ENCODE measurements at places on chromosomes 13 and 19.

- no peak for DNase-seq
Measured at GRCh38 chr13:31105020-31105795, 56.5 kb downstream of the HSPH1 start.

DNA sequence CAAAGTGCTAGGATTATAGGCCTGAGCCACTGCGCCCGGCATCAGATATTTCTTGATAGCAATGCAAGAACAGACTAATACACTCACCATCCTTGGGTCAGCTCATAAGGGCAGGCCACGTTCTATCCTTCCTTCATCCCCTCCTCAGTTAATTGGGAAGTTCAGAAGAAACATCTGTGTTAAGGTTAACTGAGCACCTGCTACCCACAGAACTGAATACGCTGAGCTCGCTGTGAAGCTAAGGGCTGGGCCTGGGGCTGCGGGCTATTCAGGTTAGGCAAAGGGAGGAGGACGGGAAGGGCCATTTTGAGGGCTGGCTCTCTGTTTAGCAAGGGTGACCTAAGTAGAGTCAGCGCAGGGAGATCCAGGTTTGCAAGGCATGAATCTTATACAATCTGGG lies 43.0 kb upstream of the UQCRFS1 start:
- DNase-seq: no peak

GRCh38 chr13:98372876-98373275 lies 195.8 kb upstream of the RNF113B start:
- no peak for DNase-seq

- no peak for DNase-seq
Measured at GRCh38 chr13:80955501-80955900, 614.6 kb upstream of the SPRY2 start.

- DNase-seq: no peak
Measured at GRCh38 chr13:80035096-80035495, 305.8 kb downstream of the SPRY2 start.

- no peak for DNase-seq
Measured at GRCh38 chr19:11321191-11322126, 18.0 kb downstream of the RAB3D start.

GRCh38 chr13:47168618-47169017 lies 271.8 kb upstream of the HTR2A start:
- no peak for DNase-seq

- no peak for DNase-seq
Measured at GRCh38 chr13:77431449-77431848, 104.1 kb upstream of the SCEL start.

- no peak for DNase-seq
Measured at GRCh38 chr13:48199404-48199946, 33.5 kb upstream of the ITM2B start.

- no peak for DNase-seq
Measured at GRCh38 chr19:52335768-52336116, 301 bp upstream of the ZNF610 start.

GRCh38 chr19:42985588-42985987 lies 40.7 kb downstream of the PSG11 start:
- no peak for DNase-seq

DNA sequence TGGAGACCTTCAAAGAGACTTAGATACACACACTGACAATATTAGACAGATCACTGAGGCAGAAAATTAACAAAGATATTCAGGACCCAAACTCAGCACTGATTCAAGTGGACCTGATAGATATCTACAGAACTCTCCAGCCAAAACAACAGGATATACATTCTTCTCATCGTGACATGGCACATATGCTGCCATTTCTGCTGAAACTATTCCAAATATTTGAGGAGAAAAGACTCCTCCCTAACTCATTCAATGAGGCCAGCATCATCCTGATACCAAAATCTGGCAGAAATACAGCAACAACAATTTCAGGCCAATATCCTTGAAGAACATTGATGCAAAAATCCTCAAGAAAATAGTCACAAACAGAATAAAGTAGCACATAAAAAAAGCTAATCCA lies 53.3 kb downstream of the TRPC4 start:
- DNase-seq: no peak

- no peak for DNase-seq
Measured at GRCh38 chr13:101527130-101527529, 74.7 kb downstream of the ITGBL1 start.

DNA sequence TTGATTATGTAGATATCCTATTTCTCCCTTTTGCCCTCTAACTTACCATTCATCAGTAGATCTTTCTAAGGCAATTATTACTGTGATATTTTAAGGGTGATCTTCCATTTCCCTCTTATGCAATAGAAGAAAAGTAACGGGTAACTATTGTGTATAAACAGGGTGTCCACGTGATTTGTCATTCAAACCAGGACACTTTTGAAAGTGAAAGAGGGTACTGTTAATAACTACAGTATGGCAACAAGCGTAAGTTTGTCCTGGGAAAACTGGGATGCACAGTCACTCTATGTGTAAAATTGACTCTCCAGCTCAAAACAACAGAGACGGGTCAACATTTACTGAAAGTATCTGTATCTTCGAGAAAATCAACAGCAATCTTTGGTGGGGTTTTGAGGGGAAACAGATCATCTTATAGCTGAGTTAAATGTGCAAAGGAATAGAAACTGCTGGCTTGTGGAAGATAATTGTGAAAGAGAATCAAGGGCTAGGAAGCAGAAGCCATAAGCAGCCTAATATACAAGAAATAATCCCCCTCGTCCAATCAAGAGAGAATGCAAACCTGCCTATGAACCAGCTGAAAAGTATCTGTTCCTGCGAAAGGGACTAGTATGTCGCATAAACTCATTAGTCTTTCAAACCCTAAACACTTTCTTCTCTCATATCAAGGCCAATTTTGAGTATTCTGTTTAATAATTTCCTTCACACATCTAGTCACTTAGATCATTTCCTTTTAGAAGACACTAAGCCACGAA lies 126.7 kb downstream of the FOXO1 start:
- DNase-seq: no peak

GRCh38 chr13:33164331-33164730 lies 121.2 kb downstream of the STARD13 start:
- no peak for DNase-seq

DNA sequence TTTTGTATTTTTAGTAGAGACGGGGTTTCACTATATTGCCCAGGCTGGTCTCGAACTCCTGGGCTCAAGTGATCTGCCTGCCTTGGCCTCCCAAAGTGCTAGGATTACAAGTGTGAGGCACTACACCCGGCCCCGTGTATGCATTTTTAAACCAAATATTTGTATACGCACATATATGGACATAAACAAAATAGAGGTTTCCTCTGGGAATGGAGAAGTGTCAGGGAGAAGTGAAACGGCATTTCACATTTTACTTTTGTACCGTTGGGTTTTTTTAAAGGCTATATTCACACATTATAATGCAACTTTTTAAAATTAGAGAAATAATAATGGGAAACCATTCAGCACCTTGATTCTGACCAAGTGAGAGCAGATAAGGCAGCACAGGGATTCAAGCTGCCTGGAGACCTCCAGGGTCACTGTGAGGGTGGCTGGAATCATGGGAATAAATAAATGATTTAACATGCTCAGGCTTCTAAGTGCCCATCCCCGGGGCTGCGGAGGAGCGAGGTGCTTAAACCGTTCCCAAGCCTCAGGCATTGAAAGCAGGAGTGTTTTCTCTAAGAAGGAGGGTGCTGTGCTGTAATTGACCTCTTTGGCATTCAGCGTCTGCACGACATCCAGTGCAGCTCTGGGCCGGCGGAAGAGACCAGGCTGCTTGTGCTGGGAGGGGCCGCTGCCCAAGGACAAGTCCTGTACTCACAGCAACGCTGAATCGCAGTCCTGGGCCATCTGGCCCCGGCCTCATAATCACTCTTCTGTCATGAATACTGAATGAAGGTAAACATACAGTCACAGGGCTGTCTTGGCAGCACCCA lies 24.7 kb downstream of the GPR42 start:
- no peak for DNase-seq

GRCh38 chr19:54506079-54506478 lies 3.4 kb downstream of the LAIR2 start:
- no peak for DNase-seq

GRCh38 chr19:12314553-12314952 lies 18.9 kb downstream of the ZNF563 start:
- no peak for DNase-seq

DNA sequence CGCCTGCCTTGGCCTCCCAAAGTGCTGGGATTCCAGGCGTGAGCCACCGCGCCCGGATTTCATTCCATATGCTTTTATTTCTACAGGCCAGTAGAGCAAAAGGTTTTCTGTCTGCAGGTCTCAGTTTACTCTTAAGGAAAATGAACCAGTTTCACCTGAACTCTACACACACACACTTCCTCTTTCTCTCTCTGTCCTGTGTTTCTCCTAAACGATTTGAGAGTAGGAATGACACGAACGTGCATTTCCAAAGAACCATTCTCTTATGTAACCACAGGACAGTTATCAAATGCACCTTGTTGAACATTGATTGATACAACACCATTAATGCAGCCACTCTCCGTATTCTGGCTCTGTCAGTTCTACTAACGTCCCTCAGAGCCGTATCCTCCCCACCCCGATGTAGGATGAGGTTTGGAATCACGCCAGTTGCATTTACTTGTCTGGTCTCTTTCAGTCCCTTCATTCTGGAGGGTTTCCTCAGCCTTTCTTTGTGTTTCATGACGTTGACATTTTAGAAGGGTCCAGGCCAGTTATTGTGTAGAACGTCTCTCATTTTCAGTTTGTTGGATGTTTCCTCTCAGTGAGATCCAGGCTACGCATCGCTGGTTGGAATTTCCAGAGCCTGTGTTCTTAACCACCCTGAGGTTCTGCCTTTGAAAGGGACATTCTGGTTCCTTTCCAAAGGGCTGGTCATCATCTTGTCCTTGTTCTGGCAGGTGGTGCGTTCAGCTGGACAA lies 36.0 kb downstream of the BICRA start:
- DNase-seq: no peak

GRCh38 chr13:33348366-33348765 lies 62.8 kb upstream of the STARD13 start:
- no peak for DNase-seq

GRCh38 chr19:3350014-3350663 lies 16.2 kb upstream of the NFIC start:
- DNase-seq: no peak

DNA sequence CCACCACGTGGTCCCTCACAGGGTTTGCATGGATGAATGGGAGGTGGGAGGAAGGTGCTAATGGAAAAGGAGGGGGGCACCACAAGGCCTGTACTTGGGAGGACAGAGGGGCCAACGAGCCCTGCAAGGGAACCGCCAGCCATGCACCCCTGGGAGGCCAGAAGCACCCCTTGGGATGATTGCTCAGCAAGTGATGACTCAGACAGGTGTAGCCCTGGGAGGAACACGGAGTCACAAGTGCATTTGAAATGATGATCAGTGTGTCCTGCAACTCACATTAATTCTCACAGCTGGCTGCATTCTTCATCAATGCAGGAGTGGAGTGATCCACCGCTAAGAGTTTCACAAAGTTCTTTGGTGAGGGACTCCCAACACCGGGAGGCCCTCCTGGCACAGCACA lies 82.8 kb upstream of the ZNF254 start:
- DNase-seq: no peak

DNA sequence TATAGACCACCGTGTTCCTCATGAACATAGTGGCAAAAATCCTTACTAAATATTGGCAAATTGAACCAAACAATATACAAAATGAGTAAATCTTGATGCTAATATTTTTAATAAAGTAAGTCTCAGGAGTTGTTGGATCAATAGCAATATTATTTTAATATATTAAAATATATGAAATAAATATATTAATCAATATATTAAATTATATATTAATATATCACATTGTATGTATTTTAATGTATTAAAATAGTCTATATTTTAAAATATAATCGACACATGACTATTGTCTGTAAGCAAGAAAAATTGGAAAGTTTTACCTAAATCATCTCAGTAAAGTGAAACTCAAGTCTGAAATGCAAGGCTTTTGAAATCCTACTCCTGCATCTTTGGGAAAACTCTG lies 78.9 kb upstream of the GJB6 start:
- no peak for DNase-seq

- DNase-seq: no peak
Measured at GRCh38 chr13:111661052-111661451, 340.6 kb downstream of the TEX29 start.

DNA sequence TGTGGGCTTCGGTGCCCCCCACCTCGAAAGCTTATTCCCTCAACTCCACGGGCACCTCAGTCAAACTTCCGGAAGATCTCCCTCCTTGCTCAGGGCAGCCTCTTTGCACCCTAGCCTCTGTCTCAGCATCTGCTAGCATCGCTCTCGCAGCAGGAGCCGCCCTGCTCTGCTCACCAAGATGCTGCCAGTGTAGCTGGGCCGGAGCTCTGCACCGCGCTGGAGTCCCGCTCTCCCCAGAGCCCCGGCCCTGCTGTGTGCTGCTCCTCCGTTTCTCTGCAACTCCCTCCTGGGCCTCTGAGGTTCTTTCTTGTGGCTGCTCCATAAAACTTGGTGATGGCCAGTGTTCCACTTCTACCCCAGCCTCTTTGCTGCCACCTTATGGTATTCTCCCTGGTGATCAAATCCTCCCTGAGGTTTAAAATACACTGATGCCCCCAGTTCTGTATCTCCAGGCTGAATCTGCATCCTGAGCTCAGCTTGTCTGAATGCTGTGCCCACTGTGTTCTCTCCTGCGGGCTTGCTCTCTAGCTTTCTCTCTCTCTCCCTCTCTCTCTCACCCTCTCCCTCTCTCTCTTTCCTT lies 198.0 kb downstream of the UQCRFS1 start:
- DNase-seq: no peak

DNA sequence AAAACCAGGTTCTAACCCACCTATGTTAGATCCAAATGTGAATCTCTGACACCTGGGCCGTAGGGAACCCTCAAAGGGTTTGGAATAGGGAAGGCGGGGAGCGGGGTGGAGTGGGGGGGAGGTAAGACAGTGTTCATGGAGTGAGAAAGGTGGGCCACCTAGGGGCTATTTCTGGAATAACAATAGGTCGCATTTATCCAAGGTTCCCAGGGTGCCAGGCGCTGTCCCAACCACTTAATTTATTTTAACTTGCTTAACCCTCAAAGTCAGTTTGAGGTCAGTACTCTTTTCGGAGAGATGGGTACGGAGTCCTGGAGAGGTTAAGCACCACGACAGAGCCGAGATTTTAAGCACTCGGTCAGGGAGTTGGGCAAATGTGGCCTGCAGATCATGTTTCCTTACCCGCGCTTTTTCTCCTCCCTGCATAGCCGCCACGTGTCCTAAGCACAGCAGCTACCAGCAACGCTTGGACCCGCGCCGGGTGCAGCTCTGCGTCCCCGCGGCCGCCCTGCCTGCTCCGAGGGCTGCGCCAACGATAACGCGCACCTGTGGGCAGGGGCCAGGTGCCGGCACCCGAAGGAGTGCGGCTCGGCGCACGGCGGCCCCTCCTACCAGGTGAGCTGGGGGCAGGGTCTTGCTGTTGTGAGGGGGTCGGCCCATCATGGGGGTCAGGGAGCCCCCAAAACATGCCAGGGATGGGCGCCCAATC lies 25.0 kb upstream of the FXYD3 start:
- DNase-seq: no peak

- no peak for DNase-seq
Measured at GRCh38 chr13:31951215-31951678, 80.3 kb upstream of the FRY start.

DNA sequence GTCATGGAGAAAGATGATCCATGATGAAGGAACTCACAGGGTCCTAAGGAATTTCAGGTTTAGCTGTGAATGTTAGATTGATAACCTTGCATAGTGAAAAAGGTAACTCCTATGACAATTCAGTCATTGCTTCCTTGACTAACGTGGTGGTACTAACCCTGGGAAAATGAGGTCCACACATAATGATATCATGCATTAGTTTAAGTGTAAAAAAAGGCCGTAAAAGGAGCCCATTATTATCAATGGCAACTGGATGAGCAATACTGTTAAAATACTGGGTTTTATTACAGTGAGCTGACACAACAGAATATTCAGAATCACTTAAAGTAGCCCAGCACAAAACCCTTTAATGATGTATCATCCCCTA lies 515.4 kb downstream of the DCT start:
- no peak for DNase-seq
